Activated CD4-positive, alpha-beta T cell treated with anti-CD3 and anti-CD28 coated beads for 36 hours (primary cell): ENCODE measurements at places on chromosomes 4 and X. TPM values are rescaled to one million over a fixed set of nuclear protein-coding genes. Genes with fewer than 3 reads are reported as not detected.

RNF113A gene
- total RNA-seq: 26.9 TPM

GRCh38 chr4:76488888-76489685, 54.1 kb downstream of the SHROOM3 start:
- DNase-seq: no peak

DNA sequence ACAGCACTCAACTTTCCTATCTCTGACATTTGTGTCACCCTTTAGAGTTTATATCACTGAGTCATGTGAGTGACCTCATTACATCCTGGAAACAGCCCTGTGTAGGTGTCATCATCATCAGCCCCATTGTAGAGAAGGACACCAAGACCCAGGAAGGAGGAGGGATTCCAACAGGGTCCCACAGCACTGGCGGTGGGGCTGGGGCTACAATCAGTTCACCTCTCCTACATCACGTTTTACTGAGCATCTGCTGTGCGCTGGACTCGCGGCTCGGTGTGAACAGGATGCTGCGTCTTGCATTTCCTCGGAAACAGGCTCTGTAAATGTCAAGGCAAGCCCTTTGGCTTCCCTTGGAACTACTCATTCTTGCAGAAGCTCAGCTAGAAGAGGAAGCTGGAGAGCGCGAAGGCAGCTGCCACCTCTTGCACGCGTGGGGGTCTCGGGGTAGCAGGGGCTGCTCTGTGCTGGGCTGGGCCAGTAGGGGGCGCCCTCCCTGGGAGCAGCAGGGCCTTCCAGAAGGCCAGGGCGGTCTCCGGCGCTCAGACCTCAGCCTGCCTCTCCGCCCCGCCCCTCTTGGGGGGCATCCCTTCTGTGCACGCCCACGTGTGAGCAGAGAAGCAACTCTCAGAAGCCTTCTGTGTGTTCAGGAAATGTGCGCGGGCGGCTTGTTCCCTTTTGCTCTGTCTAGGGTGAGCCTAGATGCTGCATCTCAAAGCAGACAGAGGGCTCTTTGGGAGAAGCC, 29.0 kb downstream of the REELD1 start:
- DNase-seq: peak; percentile 90

DNA sequence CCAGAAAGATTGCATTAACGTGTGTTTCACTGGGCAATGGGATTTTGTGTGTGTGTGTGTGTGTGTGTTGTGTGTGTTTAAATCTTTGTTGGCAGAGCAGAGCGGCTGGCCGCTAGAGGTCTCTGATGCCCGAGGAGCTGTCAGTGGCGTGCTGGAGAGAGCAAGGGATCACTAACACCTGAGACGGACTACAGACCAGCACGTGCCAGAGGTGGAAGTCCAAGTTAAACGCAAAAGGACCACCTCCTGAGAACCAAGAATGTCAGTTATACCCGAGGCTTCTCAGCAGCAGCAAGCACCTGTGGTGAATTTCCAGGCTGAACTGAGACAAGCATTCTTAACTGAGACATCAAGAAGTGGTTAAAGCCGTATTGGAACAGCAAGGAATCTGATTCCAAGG, 9.0 kb upstream of the SLC25A14 start:
- peak; percentile 66 for DNase-seq

- DNase-seq: no peak
These were observed 840 bp downstream of the GUF1 start for GRCh38 chr4:44679060-44679459.
